ENCODE measurements at places on chromosomes 5 and 9.

DNA sequence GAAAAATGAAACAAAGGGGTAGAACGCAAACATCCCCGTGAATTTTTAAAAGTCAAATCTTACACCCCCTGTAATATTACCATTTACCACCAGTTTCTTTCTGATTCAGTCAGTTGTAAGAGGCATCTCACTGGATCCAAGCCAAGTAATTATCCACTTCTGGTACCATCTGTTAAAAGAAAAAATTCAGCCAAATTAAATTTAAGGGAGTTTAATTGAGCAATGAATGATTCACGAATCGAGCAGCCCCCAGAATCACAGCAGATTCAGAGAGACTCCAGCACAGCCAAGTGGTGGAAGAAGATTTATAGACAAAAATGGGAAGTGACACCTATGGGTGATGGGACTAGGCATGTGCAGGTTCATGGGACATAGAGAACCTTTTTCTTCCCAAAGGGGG lies 29.9 kb upstream of the MTMR12 start:
- DNase-seq = no peak

- no peak for DNase-seq
These were observed at the start of gene HAPLN1 for GRCh38 chr5:83720836-83721537. Gene HAPLN1 (minus strand): TSS chr5:83720855. CDS start chr5:83673523, 47,332 bp downstream.

GRCh38 chr5:54676481-54677340 lies 159.2 kb downstream of the SNX18 start:
- no peak for DNase-seq

GRCh38 chr9:126956917-126957686 lies 42.5 kb downstream of the RALGPS1 start:
- DNase-seq = no peak

- DNase-seq = no peak
These were observed 265.2 kb downstream of the DMAC1 start for GRCh38 chr9:7534211-7534935.

DNA sequence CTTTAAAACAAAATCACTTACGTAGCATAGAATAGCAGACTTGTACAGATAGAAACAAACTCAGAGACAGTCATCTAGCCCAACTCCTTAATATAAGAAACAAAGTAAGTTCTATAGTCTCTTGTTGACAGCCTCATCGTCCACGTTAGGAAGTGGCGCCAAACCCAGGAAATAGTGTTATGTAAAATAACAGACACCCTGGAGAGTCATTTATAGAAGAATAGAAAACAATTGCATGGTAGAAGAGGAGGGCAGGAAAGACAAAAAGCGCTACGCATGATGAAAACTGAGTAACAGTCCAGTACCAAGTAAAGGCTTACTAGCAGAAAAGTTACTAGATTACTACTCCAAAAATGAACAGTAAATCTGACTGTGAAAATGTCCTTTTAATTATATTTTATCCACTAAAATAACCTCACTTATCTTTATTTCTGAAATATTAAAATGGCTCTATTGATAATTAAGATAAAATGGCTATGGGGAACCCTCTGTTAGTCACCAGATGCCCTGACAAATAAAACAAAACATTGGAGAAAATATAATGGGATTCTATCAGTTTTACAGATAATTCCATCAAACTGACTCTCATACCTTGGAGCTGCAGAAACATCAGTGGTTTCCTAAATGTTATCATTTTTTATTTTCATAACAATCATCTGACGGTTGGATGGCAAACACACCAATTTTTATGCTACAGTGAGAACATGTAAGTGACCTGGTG lies 434.0 kb upstream of the C9orf72 start:
- no peak for DNase-seq

DNA sequence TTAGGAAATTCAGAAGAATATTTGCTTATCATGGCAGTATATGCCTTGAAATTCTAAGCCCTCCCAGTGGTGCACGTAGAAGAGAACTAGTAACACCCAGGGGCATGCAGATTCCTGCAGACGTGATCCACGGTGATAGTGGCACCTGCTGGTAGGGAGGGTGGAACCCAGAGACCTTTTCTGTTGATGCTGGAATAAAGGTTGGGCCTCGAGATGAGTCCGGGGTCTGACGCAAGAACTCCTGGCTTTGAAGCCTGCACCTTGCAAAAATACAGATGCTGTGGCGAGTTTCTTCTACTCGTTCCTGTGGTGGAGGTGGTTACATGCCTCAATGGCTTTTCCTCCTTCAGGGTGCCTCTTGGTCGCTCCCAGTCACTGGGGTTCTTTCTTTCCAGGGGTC lies 39.5 kb upstream of the PHF2 start:
- DNase-seq = no peak

DNA sequence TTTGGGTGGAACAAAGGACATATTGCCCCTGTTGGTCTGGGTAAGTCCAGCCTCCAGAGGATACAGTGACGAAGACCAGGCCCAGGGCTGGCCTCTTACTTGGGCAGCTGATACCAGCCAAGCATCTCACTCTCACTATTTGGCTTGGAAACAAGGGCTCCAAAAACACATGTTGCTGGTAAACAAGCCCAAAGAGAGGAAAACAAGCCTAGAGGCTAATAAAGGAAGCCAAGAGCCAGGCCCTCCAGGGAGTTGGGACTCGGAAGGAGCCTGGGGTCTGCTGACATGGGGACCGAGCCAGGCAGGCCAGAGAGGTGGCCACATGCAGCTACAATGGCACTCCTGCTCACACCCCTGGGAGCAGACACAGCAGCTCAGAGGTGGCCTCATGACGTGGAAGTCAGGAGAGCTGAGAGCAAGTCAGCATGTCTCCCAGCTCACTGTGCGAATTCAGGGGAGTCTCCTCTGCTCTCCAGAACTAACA lies 5.7 kb downstream of the SPARC start:
- DNase-seq = no peak

All from ACHN (cell line).